ENCODE measurements at places on chromosomes 1 and 21. TPM values are rescaled to one million over a fixed set of nuclear protein-coding genes. Genes with fewer than 3 reads are reported as not detected.

DNA sequence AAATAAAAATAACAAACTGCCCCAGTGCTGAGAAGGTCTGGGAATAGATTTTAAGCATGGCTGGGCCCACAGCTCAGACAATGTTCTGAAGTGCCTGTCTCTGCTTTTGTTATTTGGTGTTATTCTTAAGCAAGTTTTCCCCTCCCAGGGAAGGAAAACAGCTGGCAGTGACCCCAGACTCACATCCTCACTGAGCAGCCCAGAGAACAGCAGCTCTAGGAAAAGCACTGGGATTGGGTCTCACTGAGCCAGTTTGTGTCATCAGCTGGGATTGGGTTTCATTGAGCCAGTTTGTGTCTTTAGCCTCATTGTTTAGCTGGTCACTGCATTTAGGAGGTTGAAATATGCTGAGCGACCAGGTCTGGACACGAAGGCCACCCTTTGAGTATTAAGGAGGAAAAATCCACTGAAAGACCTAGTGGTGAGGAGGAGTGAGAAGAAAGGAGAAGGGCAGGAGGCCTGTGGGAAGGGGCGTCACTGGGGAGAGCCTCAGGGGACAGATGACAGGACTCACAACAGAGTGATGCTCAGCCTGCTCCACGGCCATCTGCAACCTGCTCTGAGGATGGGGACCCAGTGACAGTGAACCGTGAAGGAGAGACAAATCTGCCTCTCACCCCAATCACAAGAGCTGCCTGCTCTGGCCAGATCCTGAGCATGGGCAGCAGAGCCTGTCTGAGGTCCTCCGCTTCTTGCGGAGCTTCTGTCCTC is 103.8 kb downstream of the TOMM20 start:
- DNase-seq, result no peak

DNA sequence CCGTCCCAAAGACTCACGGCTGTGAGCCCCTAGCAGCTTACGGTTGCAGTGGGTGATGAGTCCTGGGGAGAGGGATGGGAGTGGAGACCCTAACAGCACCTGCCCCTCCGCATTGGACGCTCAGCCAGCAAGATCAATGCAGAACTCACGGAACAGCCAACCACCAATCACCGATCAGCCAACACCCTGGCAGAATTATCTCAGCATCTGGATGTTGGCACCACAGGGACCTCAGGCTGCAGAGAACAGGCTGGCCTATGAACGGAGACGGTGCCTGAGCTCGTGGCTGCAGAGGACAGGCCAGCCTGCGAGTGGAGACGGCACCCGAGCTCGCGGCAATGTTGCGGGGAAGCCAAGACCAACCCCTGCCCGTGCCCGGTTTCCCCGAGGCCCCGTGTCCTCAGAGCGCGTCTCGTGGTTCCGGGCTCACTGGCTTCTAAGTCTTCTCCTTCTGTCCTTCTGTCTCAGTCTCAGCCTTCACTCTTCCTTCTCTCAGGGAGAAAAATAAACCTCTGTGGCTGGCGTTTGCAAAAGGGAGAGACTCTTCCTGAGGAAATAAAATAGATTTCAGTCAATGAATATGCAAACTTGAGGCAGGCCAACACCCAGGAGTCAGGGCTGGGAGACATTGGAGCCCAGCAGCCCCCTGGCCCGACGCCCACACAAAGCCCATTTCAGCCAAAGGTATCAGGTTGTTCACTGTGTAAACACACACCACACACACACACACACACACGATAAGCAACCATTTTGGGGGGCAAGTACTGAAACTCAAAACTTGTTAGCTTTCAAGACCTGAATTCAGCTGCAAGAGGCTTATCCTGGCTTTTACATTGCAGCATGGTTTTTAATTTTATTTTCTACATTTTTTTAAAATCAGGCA is 67.8 kb downstream of the SIK1 start:
- no peak for DNase-seq

GRCh38 chr1:218397752-218398339 is 52.7 kb downstream of the TGFB2 start:
- DNase-seq, result no peak

GRCh38 chr21:36817732-36818450 is 119.0 kb downstream of the SIM2 start:
- no peak for DNase-seq

GRCh38 chr1:180581635-180582039 is 22.9 kb downstream of the OVAAL start:
- DNase-seq, result no peak

Gene MAP10
- not detected for total RNA-seq

Gene DNASE2B
- not detected for total RNA-seq

Data from HT1080 (cell line).